Activated CD4-positive, alpha-beta T cell treated with anti-CD3 and anti-CD28 coated beads, Interleukin-2, amount 10 ng/mL, durations not matched to agents 7 days and 5 days (primary cell): ENCODE measurements at places on chromosomes 6 and 20.

DNA sequence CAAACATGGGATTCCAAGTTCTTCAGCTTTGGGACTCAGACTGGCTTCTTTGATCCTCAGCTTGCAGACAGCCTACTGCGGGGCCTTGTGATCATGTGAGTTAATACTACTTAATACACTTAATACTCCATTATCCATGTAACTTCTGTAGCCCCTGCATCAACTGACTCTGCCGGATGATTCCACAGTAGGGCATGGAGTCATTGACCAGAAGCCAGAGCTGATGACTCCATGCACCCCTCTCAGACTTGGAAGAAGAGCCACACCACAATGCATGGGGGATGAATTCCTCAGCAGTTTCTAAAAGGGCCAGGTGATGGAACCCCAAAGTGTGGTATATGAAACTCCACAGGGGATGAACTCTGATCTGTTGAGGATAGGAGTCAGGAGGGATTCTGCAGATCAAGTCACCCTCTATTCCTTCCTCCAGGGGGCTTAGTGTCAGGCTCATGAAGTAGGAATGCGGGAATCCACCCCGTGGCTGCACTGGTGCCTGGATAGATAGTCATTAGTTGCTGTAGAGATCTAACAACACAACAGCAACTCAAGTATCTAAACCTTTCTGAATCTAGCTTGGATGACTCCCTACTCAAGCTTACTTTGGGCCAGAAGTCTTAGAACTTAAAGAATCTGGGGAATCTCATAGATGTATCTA is 70.2 kb downstream of the GPR6 start:
- DNase-seq = no peak

DNA sequence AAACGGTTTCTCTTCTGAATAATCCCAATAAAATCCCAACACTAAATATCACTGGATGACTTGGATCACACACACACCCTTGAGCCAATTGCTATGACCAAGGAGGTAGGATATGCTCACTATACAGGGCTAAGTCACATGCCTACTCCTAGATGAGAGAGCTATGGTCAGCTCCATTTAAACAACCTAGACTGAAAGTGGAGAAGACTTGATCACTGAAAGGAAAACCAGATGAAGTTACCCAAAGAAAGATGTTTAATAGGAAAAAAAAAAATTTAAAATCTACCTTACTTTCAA is 18.9 kb upstream of the COL19A1 start:
- no peak for DNase-seq

- no peak for DNase-seq
Measured at GRCh38 chr6:7075341-7076000, 32.3 kb upstream of the RREB1 start.

- no peak for DNase-seq
Measured at GRCh38 chr20:32206760-32207625, 550 bp downstream of the PLAGL2 start.

DNA sequence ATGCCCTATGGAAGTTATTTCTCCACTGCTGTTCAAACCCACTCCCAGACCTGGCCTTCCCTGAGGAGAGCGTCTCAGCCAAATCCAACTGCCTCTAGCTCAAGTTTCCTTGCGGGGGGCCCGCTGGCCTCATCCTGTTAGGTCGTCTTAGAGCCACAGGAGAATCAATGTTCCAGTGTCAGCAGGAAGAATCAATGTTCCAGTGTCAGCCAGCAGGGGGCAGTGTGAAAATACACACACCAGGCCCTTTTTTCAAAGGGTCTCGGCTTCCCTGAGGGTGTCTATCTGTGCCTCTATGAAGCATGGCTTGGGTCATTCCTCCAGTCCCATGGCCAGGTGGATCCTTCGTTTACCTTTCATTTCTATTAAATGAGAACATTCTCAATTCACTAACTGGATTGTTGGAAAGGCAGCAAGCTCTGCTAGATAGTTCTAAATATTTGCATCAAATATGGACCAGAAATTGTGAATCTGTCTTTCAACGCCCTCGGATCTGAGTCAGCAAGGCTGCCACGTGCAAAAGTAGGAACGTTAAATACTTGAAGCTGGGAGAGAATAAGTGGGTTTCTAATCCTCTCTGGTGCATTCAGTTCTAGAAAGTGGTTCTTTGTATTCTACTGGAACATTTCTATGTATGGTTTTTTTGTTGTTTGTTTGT is 19.2 kb downstream of the PRND start:
- DNase-seq = peak; percentile 73
